ENCODE measurements at places on chromosomes 7 and 10. TPM values are rescaled to one million over a fixed set of nuclear protein-coding genes. Genes with fewer than 3 reads are reported as not detected.

LEP gene
- total RNA-seq, result not detected

SMIM30 gene
- 37.5 TPM for total RNA-seq

PRKCQ gene
- total RNA-seq, result 45.2 TPM

GNA12 gene
- total RNA-seq, result 23.6 TPM

PNLIPRP2 gene
- not detected for total RNA-seq

DNA sequence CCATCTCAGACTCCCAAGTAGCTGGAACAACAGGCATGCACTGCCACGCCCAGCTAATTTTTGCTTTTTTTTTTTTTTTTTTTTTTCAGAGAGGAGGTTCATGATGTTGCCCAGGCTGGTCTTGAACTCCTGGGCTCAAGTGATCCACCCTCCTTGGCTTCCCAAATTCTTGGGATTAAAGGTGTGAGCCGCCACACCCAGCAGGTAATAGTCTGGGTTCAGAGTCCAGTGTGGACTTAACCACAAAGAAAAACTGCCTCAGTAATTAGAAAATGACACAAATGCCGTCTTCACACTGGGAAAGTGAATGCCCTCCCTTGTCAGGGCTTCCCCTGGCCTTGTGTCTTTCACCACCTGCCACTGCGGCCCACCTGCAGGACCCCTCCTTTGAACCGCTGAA, 101.1 kb downstream of the RAB11FIP2 start:
- DNase-seq, result no peak
- H3K36me3 ChIP-seq, result no peaks in the 10 kb centered on the region
- H3K27me3 ChIP-seq, result peaks cover 5% of the 10 kb centered on the region

- DNase-seq, result no peak
- no peak overlapping the region for H3K4me3 ChIP-seq
- H3K4me1 ChIP-seq, result no peaks in the 10 kb centered on the region
- no peaks in the 10 kb centered on the region for H3K36me3 ChIP-seq
- peaks cover 6% of the 10 kb centered on the region for H3K27me3 ChIP-seq
These were observed 73.5 kb downstream of the CTNNA3 start for GRCh38 chr10:67622511-67622910.

- no peaks in the 10 kb centered on the region for H3K27me3 ChIP-seq
- H3K4me1 ChIP-seq, result no peaks in the 10 kb centered on the region
- H3K36me3 ChIP-seq, result no peaks in the 10 kb centered on the region
These were observed 1081.6 kb downstream of the SORCS1 start for GRCh38 chr10:106082865-106083264.

- no peaks in the 10 kb centered on the region for H3K27me3 ChIP-seq
- peaks cover 1% of the 10 kb centered on the region for H3K36me3 ChIP-seq
- H3K4me3 ChIP-seq, result no peak overlapping the region
- peaks cover 57% of the 10 kb centered on the region for H3K4me1 ChIP-seq
These were observed 22.8 kb upstream of the LRRC4 start for GRCh38 chr7:128053991-128054390.
